ENCODE measurements at places on chromosomes 7 and 10.

DNA sequence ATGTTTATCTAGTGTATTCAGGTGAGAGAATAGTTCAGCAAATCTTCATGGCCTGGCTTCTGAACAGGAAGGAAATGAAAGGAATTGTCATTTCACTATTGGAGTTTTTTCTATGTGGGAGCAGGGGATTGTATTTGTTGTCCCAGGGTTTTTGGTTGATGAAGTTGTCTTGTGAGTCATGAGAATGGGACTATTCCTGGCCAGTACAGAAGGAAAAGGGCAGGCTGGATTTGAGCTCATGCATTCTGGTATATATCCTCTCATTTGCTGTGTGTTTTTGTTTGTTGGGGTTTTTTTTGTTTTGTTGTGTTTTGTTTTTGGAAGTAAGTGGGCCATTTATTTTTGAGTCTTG lies 101.2 kb upstream of the MKLN1 start:
- no peak for DNase-seq

DNA sequence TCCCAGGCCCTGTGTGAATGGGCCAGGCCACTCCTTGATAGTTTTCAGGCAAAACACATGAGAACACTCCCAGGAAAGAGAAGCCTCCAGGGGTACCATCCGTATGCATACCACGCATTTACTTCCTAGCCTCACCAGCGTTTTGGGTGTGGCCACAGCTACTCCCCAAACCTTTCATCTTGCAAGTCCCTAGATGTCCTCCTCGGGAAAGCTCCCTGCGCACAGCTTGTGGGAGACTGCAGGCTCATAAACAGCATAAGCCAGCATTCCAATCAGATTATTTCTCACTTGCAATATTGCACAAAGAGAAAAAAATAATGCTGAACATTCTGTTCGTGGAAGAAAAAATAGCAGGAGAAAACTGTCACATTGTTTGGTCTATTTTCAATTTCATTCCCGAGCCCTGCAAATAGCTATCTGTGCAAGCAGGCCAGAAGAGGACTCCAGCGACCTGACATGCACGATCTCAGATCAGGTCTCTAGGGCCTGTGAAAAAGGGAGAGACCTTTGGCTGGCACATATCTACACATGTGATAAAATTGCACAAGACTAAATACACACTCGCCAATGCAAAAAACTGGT lies 175.6 kb downstream of the PLXNA4 start:
- no peak for DNase-seq

- DNase-seq = no peak
These were observed 4.5 kb upstream of the SEMA3D start for GRCh38 chr7:85191383-85191782.

- no peak for DNase-seq
These were observed 31.7 kb upstream of the FIGNL1 start for GRCh38 chr7:50481867-50482266.

GRCh38 chr7:114627231-114627630 lies 212.6 kb downstream of the FOXP2 start:
- no peak for DNase-seq

- no peak for DNase-seq
These were observed 78.7 kb downstream of the PTPRN2 start for GRCh38 chr7:158508802-158509385.

GRCh38 chr10:78765726-78766335 lies 302.9 kb upstream of the ZMIZ1 start:
- DNase-seq = no peak

GRCh38 chr10:31953080-31953479 lies 24.4 kb upstream of the ARHGAP12 start:
- no peak for DNase-seq

- no peak for DNase-seq
These were observed 7.9 kb downstream of the NUB1 start for GRCh38 chr7:151349507-151349853.

DNA sequence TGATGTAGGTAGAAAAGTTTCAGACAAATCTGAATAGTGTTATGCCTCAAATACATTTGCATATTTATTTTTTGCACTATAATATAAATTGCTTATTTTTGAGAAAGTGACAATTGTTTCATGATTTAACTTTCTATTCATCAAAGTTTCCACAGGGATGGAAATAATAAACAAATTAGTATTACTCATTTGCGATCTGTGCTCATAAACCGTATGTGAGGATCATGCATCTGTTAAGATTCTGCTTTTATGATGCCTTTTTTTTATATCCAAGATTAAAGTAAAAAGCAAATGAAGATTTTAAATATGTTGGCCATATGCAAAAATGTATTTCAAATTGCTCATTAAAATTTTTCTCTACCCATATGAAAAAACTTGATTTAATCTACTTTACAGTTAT lies 45.2 kb upstream of the CAV2 start:
- DNase-seq = no peak

DNA sequence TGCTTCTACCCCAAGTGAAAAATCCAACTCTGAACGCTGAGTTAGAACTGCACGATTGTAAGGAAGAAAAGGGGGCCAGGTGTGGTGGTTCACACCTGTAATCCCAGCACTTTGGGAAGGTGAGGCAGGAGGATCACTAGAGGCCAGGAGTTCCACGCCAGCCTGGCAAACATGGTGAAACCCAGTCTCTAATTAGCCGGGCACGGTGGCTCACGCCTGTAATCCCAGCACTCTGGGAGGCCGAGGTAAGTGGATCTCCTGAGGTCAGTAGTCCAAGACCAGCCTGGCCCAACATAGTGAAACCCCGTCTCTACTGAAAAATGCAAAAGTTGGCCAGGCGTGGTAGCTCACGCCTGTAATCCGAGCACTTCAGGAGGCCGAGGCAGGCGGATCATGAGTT lies 9.0 kb downstream of the GUSB start:
- no peak for DNase-seq

DNA sequence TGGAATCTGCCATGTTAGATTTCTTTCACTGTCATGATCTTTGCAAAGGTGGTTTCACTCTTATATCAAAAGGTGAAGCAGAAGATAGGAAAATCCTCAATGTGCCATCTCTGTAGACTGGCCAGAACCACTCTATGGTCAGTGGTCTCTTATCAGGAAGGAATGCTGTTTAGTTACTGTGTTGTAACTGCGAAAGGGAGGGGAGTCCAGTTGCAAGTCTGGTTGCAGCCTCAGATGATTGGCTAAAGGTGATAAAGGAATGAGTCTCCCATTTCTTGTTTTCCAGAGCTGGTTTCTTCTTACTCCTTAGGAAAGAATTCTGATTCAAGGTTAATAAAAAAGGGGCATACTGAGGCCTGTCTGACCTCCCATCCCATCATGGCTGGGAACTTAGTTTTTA lies 58.2 kb upstream of the ICA1 start:
- no peak for DNase-seq

- DNase-seq = no peak
These were observed 8.8 kb downstream of the PAPSS2 start for GRCh38 chr10:87668324-87669074.

- DNase-seq = no peak
These were observed 50.3 kb upstream of the ZEB1 start for GRCh38 chr10:31268444-31269303.

GRCh38 chr7:74453322-74454011 lies at the start of gene GTF2IRD1:
GTF2IRD1 (plus strand) TSS chr7:74453906; CDS start chr7:74508081, 54,175 bp downstream.
- DNase-seq = no peak

DNA sequence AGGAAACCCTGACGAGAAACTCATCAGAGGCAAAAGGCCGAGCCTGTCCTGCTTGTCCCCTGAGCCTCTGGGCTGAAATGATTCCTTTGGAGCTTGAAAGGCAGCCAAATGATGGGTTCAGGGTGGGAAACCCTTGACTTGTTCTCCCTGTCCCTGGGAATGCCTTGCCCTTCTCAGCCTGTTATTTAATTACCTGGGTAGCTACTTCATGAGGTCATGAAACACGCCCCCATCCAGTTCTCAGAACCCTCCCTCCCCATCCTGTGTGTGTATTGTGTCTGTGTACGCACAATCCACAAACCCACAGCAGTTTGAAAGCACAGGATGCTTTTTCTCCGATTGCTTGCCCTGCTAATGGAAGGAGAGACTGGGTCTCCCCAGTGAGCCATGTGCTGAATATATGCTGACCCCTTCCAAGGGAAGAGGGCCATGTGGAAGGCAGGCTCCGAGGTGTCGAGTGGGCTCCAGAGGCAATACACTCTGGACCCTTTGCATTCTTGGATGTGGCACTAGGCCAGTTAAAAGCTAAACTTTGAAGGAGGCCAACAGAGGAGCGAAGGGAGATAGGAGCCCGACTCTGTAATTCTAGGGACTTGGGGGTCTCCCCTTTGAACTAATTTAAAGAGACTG lies 10.6 kb downstream of the DUSP5 start:
- DNase-seq = no peak

DNA sequence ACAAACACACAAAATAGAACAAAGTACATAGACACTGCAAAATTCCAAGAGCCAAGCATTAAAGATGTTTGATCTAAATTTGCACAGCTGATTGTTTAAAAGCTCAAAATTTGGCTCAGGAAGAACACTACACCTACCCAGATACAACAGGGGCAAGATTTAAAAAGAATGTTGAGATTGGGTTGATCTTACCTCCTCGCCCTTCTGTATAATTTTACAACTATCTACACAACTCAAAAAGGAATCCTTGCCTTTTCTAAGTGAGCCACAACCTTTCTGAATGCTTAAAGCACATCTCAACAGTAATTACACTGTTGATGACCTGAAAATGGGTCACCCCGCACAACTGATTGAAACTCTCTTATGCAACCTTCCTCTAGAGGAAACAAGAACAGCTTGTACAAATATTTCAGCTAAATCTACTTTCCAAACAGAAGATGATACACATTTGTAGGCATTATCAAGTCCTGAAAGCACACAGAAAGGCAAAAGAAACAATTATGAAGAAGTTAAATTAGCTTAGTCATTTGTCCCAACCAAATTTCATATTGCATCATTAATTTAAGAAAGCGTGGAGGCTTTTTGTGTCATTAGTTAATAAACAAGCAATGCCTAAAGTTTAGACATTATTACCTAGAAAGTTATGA lies 75.5 kb downstream of the UBE2H start:
- DNase-seq = no peak

DNA sequence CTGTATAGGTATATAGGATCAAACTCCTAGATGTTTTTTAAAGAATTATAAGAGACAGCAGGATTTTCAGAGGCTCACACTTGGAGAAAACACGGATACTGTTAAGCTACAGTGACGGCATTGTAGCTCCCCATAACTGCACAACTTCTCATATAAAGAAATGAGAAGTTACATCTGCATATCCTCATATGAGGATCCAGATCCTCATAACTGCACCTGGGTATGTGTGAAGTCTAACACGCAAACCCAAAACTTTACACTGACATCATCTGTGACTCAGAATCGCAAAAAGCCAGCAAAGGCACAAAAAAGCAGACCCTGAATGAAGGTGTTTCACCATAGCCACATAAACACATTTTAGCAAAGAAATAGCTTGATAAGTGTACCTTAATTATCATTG lies 34.1 kb downstream of the NEBL start:
- no peak for DNase-seq

GRCh38 chr10:102765336-102765735 lies 21.6 kb downstream of the WBP1L start:
- no peak for DNase-seq

DNA sequence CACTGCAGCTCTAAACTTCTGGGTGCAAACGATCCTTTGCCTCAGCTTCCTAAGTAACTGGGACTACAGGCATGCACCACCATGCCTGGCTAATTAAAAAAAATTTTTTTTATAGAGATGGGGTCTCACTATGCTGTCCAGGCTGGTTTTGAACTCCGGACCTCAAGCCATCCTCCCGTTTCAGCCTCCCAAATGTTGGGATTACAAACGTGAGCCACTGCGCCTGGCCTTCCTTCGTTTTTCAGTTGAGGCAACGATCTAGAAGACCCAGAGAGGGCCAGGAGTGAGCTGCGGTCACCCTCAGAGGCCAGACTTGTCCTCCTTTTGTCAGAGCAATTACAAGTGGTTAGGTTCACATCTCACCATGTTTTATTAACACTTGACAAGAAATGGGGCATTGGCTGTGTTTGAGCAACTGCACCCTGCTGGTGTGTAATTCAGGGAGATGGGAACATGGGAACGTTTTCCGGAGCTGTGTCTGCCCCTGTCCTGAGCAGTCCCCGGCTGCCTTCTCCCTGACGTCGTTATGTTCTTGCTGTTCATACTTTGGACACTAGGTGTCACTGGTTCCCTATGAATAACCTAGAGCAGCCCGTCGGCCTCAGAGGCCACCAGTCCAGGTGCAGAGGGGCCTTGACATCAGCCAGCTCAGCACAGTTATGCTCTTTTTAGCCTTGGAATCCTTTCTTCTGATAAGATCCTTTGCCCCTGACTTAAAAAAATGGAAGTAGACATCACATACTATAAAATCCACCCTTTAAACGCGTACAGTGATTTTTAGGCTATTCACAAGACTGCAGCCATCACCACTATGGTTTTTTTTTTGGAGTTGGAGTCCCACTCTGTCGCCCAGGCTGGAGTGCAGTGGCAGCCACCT lies 375.0 kb downstream of the TYW1 start:
- peak; percentile 16 for DNase-seq

DNA sequence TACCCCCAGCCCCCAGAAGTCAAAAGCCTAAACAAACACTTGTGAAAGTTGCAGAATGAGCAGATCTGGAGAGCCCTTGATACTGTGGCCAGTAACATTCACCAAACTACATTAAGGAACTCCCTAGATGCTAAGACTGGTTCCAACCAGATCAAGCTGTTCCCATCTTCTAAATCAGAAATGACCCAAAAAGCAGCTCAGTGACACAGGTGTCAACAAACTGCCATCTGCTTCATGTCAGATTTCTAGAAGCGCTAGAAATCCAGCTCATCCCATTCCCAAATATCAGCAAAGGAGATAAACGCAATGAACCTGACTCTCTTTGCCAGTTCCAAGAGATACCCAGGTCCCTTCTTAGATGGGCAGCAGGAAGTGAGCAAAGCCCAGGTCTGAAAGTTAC lies 90.6 kb downstream of the GFRA1 start:
- DNase-seq = no peak

DNA sequence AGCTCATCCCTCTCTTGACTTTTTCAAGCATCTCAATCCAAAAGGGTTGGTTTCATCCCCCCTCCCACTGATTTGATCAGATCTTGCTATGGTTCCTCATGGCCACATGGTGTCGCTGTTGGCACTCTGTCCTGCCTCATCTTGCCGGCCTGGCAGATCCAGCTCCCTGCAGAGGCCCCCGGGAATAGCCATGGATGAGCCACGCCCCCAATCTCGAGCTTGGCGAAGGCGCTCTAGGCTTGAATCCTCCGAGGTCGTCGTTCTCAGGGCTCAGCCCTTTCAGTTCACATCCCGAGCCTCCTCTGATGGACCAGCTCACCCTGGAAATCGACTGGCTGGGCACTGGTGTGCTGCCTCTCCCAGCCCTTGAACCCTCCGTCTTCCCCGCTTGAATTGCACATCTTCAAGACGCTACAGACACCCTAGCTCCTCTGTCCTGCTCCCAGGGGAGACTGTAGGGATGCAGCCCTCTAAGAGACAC lies 628.7 kb downstream of the TYW1 start:
- DNase-seq = peak; percentile 2

GRCh38 chr10:773562-774161 lies 84.2 kb upstream of the DIP2C start:
- DNase-seq = no peak

GRCh38 chr10:88680958-88681357 lies 16.7 kb downstream of the LIPF start:
- DNase-seq = no peak
